ENCODE measurements at places on chromosomes 16 and 17.

- no peak overlapping the region for H3K4me3 ChIP-seq
- H3K4me1 ChIP-seq: peaks cover 31% of the 10 kb centered on the region
- no peak overlapping the region for H3K27ac ChIP-seq
- H3K36me3 ChIP-seq: peaks cover 28% of the 10 kb centered on the region
- no peak for DNase-seq
- no peaks in the 10 kb centered on the region for H3K27me3 ChIP-seq
These were observed 44.8 kb upstream of the GNG13 start for GRCh38 chr16:845351-845745.

- no peaks in the 10 kb centered on the region for H3K4me1 ChIP-seq
- H3K4me3 ChIP-seq: no peak overlapping the region
- peaks cover 34% of the 10 kb centered on the region for H3K36me3 ChIP-seq
- no peak for DNase-seq
- no peaks in the 10 kb centered on the region for H3K27me3 ChIP-seq
- no peak overlapping the region for H3K27ac ChIP-seq
These were observed 10.5 kb upstream of the QRICH2 start for GRCh38 chr17:76318586-76318985.

- H3K4me3 ChIP-seq: no peak overlapping the region
- no peaks in the 10 kb centered on the region for H3K4me1 ChIP-seq
- H3K36me3 ChIP-seq: no peaks in the 10 kb centered on the region
- no peaks in the 10 kb centered on the region for H3K27me3 ChIP-seq
- no peak overlapping the region for H3K27ac ChIP-seq
These were observed 29.7 kb downstream of the BRIP1 start for GRCh38 chr17:61833536-61834193.

GRCh38 chr16:74742051-74742481, 32.6 kb downstream of the FA2H start:
- H3K27ac ChIP-seq: no peak overlapping the region
- DNase-seq: no peak
- no peaks in the 10 kb centered on the region for H3K27me3 ChIP-seq
- H3K36me3 ChIP-seq: no peaks in the 10 kb centered on the region
- H3K4me1 ChIP-seq: peaks cover 33% of the 10 kb centered on the region

GRCh38 chr16:71214746-71215381, 15.7 kb downstream of the HYDIN start:
- no peaks in the 10 kb centered on the region for H3K36me3 ChIP-seq
- H3K4me1 ChIP-seq: peaks cover 2% of the 10 kb centered on the region
- no peak for DNase-seq
- H3K27ac ChIP-seq: no peak overlapping the region
- no peaks in the 10 kb centered on the region for H3K27me3 ChIP-seq
- H3K4me3 ChIP-seq: no peak overlapping the region

- H3K36me3 ChIP-seq: no peaks in the 10 kb centered on the region
- H3K27ac ChIP-seq: no peak overlapping the region
- no peaks in the 10 kb centered on the region for H3K27me3 ChIP-seq
These were observed 217.4 kb upstream of the COX10 start for GRCh38 chr17:13851889-13852288.

DNA sequence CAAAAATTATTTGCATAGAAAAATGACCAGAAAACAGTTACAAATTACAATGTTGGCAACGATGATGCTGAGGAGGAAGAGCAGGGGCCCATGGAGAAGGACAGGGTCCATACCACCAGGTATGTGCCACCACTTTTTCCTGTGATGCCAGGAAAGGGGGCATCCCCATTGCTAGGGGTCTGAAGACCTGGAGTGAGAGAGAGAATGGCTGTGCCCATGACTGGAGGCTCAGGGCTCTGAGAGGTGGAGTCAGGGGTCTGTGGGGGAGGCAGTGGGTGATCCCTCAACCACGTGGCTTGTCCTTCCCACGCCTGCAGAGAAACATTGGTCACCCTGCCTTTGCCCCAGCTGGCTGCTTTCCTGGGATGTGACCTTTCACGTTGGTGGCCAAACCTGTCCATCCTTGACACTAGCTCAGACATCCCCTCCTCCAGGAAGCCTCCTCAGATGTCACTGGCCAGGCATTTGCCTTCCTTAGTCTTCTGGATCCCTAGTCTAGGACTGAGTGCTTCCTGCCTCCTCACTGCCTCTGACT, 51.4 kb downstream of the SOCS1 start:
- DNase-seq: no peak
- no peaks in the 10 kb centered on the region for H3K27me3 ChIP-seq

- no peaks in the 10 kb centered on the region for H3K4me1 ChIP-seq
- H3K27ac ChIP-seq: no peak overlapping the region
- H3K36me3 ChIP-seq: peaks cover 25% of the 10 kb centered on the region
- peak; percentile 4 for DNase-seq
- H3K27me3 ChIP-seq: no peaks in the 10 kb centered on the region
These were observed 30.1 kb downstream of the VPS35 start for GRCh38 chr16:46658925-46659324.

DNA sequence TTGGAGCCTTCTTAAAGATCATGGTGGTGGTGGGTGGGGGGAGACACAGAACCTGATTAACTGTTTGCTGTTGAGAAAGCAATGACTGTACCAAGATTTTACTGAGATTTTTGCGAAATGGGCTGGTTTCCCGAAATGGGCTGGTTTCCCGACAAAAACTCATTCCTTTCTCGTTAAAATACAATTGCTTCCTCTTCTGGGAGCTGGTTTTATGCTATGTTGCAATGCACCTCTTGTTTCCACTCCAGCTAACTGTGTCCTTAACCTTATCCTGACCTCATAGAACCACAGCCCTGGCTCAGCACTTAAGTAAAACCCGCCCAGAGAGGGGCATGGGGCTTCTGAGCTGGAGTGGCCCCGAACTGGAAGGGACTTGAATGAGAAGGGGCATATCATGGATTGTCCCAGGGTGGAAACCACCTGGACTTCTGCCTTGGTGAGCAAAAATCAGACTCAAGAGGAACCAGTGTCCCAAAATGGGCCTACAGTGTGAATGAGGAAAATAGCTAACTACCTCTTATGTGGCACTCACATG, 20.9 kb downstream of the FAM20A start:
- H3K4me3 ChIP-seq: no peak overlapping the region
- H3K27me3 ChIP-seq: no peaks in the 10 kb centered on the region
- peaks cover 5% of the 10 kb centered on the region for H3K4me1 ChIP-seq

DNA sequence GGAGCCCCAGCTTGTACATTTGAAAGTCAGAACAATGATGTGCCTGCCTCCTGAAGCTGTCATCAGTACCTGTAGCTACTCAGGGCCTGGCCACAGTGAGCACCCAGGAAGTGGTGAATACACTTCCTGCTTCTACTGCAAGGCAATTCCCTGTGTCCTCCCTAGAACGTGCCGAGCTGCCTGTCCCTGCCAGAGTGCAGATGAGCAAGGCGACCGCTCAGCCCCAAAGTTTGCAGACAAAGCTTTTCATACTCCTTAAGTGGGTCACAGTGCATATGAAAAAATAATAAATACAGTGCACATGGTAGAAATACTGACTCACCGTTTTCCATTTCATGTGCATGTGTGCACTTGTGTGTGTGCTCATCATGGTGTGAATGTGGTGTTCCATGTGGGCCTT, 77.3 kb downstream of the MPRIP start:
- DNase-seq: no peak
- peaks cover 55% of the 10 kb centered on the region for H3K4me1 ChIP-seq
- H3K27ac ChIP-seq: peak overlapping the region; percentile 47
- no peaks in the 10 kb centered on the region for H3K27me3 ChIP-seq
- H3K36me3 ChIP-seq: peaks cover 3% of the 10 kb centered on the region

GRCh38 chr17:49727380-49727779, 19.6 kb upstream of the SLC35B1 start:
- H3K4me1 ChIP-seq: peaks cover 10% of the 10 kb centered on the region
- no peak for DNase-seq
- H3K27ac ChIP-seq: no peak overlapping the region
- H3K36me3 ChIP-seq: no peaks in the 10 kb centered on the region
- H3K27me3 ChIP-seq: no peaks in the 10 kb centered on the region

- H3K4me1 ChIP-seq: peaks cover 25% of the 10 kb centered on the region
- peak overlapping the region; percentile 33 for H3K27ac ChIP-seq
- no peak for DNase-seq
- no peak overlapping the region for H3K4me3 ChIP-seq
These were observed 8.1 kb downstream of the MRPL58 start for GRCh38 chr17:75020331-75021110.

- no peaks in the 10 kb centered on the region for H3K36me3 ChIP-seq
- H3K27ac ChIP-seq: peak overlapping the region; percentile 86
- no peak overlapping the region for H3K4me3 ChIP-seq
- peaks cover 59% of the 10 kb centered on the region for H3K27me3 ChIP-seq
These were observed 125.2 kb upstream of the ZFHX3 start for GRCh38 chr16:73172973-73173709.

DNA sequence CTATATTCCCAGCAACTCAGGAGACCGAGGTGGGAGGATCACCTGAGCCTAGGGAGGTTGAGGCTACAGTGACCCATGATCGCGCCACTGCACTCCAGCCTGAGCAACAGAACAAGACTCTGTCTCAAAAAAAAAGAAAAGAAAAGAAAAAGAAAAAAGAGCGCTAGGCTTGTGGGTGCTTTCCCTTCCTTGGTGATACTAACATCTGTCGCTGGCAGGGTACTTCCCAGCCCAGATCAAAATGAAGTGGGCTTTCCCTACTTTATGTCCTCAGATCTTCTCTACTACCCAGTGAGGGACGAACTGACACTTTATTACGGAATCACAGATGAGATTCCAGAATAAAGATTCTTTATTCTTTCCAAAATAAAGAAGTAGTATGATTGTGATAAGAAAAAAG, 103.8 kb upstream of the NOL11 start:
- no peaks in the 10 kb centered on the region for H3K36me3 ChIP-seq
- H3K27ac ChIP-seq: peak overlapping the region; percentile 7
- DNase-seq: no peak
- no peak overlapping the region for H3K4me3 ChIP-seq

GRCh38 chr16:86836503-86837129, 258.3 kb downstream of the FOXL1 start:
- H3K27me3 ChIP-seq: peaks cover 3% of the 10 kb centered on the region
- H3K36me3 ChIP-seq: no peaks in the 10 kb centered on the region
- no peaks in the 10 kb centered on the region for H3K4me1 ChIP-seq
- DNase-seq: no peak
- H3K4me3 ChIP-seq: no peak overlapping the region

DNA sequence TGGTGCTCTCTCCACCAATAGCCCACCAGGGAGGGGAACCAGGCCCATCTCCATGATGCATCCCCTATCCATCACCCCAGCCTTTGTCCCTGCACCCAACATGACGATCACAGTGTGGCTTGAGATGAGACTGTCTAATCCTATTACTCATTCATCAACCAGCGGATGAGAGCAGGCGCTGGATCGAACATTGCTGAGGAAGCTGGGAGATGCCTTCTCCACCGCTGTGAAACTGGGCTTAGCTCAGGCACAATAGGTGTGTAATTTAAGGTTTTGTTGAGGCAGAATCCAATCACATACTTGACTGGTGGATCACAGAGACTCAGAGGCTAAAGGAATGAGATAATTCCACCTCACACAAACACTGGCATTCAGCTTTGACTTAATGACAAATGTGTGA, 64.6 kb upstream of the IRX3 start:
- no peaks in the 10 kb centered on the region for H3K4me1 ChIP-seq
- H3K4me3 ChIP-seq: no peak overlapping the region
- no peak for DNase-seq
- H3K27ac ChIP-seq: no peak overlapping the region

- H3K4me3 ChIP-seq: no peak overlapping the region
- no peaks in the 10 kb centered on the region for H3K27me3 ChIP-seq
- no peak for DNase-seq
- peaks cover 31% of the 10 kb centered on the region for H3K36me3 ChIP-seq
- peaks cover 6% of the 10 kb centered on the region for H3K4me1 ChIP-seq
- no peak overlapping the region for H3K27ac ChIP-seq
These were observed 59.0 kb downstream of the ANKFY1 start for GRCh38 chr17:4204710-4205173.

GRCh38 chr17:2002767-2003329, 22.3 kb downstream of the RTN4RL1 start:
- H3K27ac ChIP-seq: no peak overlapping the region
- peaks cover 30% of the 10 kb centered on the region for H3K4me1 ChIP-seq
- H3K4me3 ChIP-seq: no peak overlapping the region
- peaks cover 15% of the 10 kb centered on the region for H3K36me3 ChIP-seq
- peaks cover 2% of the 10 kb centered on the region for H3K27me3 ChIP-seq
- DNase-seq: no peak
